ENCODE measurements at places on chromosomes 7 and 10.

DNA sequence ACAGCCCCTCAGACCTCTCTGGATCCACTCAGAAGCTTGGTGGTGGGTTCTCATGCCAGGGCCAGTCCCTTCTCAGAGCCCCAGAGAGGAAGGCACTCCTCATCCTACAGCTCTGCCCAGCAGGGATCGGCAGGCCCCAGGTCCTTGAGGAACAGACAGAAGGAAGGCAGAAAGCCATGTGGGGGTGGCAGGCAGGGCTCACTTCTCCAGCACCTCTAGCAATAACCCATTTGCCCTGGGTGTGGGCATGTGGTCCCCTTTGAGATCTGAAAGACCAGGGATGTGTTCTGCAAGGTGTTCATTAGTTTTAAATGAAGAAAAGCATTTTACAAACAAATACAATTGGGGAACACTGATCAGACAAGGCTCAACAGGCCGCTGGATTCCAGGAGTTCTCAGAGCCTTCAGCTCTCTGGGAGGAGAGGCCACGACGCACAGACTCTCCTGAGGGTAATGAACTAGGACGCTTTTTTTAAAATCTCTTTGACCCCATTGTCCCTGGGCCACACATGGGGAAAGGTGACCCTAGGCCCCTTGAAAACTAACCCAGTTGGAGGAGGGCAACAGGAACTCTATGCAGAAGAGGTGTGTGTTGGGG is 40.6 kb downstream of the LDB3 start:
- DNase-seq: no peak

- no peak for DNase-seq
These were observed 596.0 kb upstream of the MGMT start for GRCh38 chr10:128870830-128871597.

DNA sequence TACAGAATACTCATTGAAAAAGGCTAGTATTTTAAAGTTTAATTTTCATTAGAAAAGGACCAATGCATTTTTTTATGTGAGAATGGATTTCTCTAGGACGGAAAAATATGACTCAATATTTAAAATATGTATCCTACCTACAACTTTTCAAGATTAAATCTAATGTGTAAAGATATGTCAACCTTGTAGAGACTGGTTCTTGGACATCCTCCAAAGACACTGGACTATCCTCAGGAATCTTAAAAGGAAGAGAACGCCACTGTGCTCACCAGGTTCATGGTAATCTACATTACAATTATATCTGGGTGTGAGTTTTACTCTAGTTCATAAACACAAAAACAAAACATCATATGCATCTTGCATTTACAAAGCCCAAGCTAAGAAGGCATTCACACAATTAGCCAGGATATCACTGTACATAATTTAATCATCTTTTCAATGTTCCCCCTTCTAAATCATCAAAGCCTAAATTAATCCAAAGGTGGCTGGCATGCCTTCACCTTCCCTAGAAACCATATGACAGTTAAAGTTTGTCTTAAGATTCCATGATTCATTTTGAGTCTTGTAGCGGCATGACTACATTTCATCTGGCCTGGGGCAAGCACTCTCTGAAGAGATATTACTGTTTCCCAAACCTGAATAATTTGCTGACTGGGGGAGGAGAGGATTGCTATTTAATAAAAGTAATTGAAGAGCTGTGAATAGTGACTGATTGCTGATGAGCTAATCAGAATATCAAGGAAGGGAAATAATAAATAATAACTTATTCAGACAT is 12.0 kb downstream of the SGCE start:
- DNase-seq: no peak

DNA sequence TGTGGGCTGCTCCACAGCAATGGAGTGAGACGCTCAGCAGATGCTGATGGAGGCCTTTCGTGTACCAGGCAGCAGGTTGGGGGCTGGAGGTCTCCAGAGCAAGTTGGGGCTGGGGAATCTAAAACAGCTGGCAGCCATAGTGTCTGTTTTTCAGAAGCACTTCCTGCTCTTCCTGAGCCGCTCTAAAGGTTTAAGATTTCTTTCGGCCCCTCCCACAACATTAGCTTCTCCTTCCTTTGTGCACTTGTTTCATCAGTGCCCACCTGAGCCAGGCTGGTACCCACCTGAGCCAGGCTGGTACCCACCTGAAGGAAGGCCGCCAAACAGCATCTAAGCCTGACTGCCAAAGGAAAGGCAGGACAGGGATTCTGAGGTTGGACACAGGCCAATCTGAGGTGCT is 18.4 kb upstream of the WAPL start:
- DNase-seq: no peak

DNA sequence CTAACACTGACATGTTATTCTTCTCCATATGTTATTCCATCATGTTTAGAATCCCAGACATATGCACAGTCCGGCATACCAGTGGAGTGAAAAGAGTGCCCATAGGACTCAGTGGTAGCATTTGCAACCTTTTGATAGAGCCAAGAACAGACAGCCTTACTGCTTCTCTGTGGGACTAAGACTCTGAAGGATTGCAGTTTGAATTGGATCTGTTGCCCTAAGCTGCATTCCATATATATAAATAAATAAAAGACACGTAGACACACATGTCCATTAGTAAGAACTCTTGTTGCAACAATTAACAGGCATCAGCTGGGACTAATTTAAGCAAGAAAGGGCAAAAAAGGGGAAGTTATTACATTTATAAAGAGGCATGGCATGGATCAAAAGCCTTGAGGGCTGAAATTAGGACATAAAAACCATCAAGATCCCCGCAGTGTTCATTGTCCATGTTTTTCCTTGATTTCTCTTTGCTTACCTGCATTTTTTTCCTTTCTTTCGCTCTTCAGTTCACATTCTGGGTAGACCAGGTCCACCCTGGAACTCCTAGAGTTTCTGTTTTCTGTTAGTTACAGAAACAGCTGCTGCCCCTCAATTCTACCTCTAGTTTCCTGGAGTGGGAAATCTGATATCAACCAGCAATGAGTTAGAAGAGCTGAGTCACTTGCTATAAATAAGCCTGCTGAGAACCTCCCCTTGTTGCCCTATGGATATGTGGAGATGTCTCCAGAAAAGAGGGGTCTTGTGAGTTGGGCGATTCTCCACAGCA is 132.4 kb downstream of the SORCS1 start:
- no peak for DNase-seq

GRCh38 chr7:151506901-151507382 is 12.8 kb downstream of the RHEB start:
- DNase-seq: no peak

DNA sequence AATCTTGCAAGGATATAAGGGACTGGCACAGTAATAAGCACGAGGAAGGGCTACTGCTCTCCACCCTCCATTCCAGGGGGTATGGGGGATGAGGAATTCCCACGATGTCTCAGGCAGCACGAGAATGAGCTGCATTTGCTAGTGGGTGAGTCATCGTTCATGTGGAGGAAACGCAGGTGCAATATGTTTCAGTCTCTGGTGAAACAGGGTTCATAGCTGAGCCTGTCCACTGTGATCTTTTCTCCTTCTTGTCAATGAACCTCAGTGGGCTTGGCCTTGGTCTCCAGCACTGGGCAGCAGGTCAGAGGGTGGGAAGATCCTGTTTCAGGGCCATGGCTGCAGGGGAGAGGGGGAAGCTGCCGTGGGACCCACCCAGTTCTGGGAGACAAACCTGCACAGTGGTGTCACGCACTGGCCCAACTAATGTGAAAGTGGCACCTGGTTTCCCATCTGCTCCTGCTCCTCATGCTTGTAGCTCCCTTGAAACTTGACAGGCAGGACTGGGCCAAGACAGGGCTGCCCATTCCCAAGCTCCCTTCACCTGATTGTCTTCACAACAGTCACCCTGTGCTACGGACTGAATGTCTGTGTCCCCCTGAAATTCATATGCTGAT is 181.9 kb downstream of the USP6NL start:
- DNase-seq: no peak

- DNase-seq: no peak
These were observed 19.5 kb upstream of the PPP1R3C start for GRCh38 chr10:91652364-91652763.

DNA sequence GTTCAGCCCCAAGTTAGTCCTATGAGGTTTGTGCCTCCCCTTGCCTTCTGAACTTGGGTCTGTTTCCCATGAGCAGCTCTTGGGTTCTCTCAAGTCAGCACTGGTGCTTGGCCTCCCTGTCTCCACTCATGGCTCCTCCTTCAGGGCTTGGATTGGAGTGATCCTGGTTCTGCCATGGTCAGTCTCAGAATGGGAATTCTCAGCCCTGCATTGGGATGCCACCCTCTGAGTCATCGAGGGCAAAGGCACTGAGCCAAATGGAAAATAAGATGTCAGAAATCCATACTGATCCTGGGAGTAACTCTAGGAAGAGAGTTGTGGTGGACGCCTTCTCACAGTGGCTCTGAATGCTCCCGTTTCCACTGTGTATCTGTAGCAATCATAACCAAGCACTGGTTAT is 233.4 kb upstream of the HABP2 start:
- no peak for DNase-seq

DNA sequence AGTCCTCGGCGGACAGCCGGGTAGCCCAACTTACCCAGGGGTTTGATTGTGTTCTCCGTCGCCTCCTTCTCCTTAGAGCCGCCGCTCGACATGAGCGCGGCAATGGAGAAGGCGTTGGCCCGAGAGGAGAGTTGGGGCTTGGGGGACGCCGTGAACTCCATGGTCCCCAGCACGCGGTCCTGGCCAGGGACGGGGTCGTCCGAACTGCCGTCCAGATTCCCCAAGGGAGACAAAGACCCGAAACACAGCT is 515 bp downstream of the TBX20 start:
- no peak for DNase-seq

- no peak for DNase-seq
These were observed 427.1 kb upstream of the GALNT17 start for GRCh38 chr7:70704831-70705346.

DNA sequence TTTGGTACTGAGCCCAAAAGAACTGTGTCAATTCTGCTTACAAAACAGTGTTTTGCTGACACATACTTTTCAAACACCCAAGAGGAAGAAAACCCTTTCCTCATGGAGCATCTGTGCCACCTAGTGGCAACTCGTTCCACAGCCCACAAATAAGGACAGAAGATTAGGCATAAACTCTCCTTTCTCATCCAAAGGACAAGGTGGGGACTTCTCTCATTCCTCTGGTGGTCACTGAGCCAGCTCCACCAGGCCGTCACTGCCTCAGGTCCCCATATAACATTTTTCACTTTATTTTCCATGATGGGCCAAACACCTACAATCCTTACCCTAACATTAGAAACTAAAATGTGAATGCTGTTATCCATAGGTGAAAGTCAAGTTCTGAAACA is 76.9 kb downstream of the RNF216 start:
- DNase-seq: peak; percentile 83

- no peak for DNase-seq
These were observed 504.6 kb upstream of the MKI67 start for GRCh38 chr10:128630787-128631252.

- no peak for DNase-seq
These were observed 6.3 kb downstream of the NPFFR1 start for GRCh38 chr10:70277396-70278030.

DNA sequence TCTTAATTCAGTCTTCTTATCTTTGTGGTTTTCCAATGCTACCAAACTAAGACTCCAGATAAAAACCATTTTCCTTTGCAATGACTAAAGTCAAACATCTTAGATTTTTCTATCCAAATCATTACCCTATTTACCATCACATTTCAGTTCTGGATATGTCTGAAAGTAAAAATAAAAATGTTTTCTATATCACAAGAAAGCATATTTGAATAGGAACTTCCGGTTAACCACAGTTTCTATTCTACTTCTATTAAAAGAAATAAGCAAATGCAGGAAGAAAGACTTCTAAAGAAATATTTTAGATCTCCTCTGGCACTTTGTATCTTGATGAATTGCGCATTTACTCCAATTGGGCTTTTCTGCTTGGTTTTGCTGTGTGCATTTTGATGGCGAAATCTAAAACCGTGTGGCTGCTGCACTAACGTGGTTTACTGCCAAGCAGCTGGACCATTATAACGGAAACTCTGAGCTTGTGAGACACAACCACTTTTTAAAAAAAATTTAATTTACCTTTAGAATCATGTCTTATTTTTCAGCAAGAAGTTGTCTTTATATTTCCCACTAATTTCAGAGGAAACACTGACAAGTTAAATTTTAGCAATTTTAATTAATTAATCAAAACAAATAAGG is 146.1 kb downstream of the VPS50 start:
- DNase-seq: no peak

- DNase-seq: no peak
These were observed 80.0 kb downstream of the MLLT10 start for GRCh38 chr10:21614000-21614399.

DNA sequence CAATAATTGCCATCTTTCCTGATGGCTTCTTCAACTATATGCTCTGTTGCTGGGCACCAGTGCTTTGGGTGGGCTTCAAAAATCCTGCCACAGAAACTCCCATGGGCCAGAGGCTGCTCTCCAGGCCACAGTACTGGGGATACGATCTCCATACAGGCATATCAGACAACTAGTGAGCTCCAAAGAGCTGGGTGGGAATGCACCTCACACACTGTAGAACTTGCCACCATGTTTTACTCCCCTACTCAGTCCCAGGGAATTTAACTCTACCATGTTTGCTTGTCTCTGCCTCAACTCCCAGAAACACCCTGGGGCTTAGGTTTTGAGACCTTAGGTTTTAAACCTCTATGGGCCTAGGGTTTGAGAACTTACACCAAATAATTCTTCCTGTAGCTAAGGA is 20.5 kb upstream of the TRUB1 start:
- DNase-seq: no peak

GRCh38 chr10:91077549-91078071 is 142.9 kb upstream of the PCGF5 start:
- no peak for DNase-seq

GRCh38 chr7:121266307-121266894 is 62.4 kb upstream of the WNT16 start:
- DNase-seq: no peak

- no peak for DNase-seq
These were observed 37.5 kb downstream of the LRRC18 start for GRCh38 chr10:48902096-48902495.

Data from activated CD4-positive, alpha-beta T cell treated with anti-CD3 and anti-CD28 coated beads, Interleukin-10, Interleukin-2, amounts not matched to agents 100 ng/mL and 50 ng/mL, durations not matched to agents 16 hours and 8 hours (primary cell).